Bone marrow (tissue), 2 donors: ENCODE measurements at places on chromosomes 2 and 18.

- DNase-seq = no peak
Measured at GRCh38 chr2:98483257-98483861, 38.7 kb downstream of the INPP4A start.

DNA sequence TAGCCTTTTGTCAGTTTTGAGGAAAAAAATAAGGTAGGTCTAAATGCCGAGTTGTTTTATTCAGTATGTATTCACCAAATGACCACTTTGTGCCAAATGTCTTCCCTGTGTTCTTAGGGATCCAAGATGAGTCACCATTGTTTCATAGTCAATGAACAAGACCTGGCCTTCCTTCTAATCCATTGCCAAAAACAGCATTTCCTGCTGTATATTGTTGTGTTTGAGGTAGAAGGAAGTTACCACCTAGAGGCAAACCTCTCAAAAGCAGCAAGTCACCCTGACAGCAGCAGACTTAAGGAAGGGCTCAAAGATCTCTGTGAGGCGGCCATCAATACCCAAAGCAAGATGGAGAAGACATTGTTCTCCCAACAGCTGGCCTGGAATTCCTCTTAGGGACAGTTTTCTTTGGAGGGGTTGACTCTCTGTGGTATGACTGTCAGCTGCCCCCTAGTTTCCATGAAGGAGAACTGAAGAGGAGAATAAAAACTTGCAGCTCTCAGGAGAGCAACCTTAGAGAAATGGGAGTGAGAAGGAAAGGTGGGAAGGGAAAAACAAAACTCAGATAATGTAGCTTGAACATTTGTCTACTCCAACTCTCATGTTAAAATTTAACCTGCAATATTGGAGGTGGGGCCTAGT is 328.3 kb downstream of the LRATD1 start:
- no peak for DNase-seq

- no peak for DNase-seq
Measured at GRCh38 chr2:189613650-189614420, 33.2 kb upstream of the SLC40A1 start.

DNA sequence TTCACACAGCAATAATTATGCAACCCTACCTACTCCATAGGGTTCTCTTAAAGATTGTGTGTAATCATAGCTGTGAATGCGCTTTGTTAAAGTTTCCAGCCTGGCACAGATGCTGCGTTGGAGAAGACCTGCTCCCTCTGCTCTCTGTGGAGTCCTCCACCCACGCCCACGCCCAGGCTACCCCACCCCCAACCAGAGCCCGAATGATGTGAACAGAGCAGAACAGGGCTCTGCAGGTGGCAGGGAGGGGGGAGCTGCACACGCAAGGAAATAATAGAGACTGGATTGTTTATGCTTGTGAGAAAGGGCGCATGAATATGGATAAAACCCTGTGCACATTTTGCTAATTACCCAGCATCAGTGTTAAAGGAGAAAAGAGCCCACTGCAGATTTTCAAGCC is 447.5 kb downstream of the BCL11A start:
- no peak for DNase-seq

- no peak for DNase-seq
Measured at GRCh38 chr2:1698188-1698945, 45.9 kb downstream of the PXDN start.

DNA sequence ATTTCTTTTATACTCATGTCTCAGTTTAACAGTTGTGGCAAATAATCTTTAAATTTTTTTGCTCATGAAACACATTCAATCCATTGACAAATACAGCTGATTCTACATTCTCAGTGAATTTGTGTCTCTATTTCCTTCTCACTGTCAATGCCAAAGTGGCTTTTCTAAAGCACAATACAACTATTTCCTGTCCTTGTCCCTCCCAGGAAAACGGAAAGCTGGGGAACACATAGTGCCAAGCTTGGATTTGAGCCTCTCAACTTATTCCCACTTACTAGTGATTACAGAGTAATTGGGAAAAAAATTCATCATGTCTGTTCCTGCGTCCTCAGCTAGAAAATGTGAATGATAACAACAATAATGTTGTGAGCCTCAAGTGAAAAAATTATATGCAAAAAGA is 899.7 kb upstream of the CDH2 start:
- no peak for DNase-seq

- DNase-seq = no peak
Measured at GRCh38 chr2:38602136-38602731, 494 bp downstream of the HNRNPLL start.

- peak; percentile 71 for DNase-seq
Measured at GRCh38 chr2:30225131-30225762, 6.1 kb upstream of the LBH start.

DNA sequence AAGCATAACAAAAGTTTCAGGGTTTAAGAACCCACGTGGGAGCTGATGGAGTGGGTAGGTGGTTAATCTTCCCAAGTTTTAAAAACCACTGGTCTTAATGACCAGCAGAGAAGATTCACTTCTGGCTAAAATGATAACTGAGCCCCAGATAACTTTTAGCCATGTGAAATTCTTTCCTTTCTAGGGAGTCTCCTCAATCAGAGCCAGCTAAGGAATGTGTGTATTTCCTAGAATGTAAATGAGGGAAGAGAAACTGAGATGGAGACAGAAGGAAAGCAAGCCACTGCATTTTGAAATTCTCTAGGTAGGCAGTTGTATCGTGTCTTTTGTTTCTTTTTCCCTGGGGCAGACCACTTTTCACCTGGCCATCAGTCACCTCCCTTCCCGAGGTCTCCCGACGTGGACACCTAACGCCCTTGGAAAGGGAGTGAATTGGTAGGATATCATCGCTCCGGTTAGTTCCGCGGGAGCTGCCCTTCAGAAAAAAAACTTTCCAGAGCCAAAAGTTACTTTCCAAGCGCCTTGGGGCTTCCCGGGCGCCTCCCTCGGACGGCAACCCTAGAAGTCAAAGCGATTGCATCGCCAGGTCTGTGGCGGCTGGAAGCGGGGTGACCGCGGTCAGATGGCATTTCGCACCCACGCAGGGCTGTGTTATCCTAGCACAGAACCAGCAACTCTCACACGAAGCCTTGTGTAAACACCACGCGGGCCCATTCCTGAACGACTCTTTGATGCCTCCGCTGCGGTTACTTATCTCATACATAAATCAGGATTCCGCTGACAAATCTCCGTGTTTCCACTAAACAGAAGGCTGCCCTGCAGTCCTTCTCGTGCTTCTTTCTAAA is 1.3 kb downstream of the COLEC12 start:
- DNase-seq = no peak

GRCh38 chr2:156465573-156465972 is 29.4 kb downstream of the GPD2 start:
- DNase-seq = no peak
